ENCODE measurements at places on chromosomes 1 and 21. TPM values are rescaled to one million over a fixed set of nuclear protein-coding genes. Genes with fewer than 3 reads are reported as not detected.

Gene SNAP47
- total RNA-seq: 46.2 TPM

Gene FCGR1A
- total RNA-seq: not detected

DNA sequence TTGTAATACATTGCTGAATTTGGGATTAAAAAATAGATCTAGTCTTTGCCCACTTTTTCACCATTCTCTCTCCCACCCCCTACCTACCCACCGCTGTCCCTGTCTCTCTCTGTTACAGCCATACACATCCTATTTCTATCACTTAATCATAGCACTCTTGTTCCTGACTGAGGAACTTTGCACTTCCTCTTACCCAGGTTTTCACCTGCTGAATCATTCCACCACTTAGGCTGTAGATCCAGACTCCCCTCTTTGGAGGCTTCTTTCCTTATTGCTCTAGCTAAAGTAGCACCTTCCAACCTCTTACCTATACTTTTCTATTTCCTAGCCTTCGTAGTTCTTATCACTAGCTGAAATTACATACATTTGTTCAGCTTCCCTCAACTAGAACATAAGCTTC, 59.6 kb downstream of the ATP6V1G3 start:
- no peak for DNase-seq

DNA sequence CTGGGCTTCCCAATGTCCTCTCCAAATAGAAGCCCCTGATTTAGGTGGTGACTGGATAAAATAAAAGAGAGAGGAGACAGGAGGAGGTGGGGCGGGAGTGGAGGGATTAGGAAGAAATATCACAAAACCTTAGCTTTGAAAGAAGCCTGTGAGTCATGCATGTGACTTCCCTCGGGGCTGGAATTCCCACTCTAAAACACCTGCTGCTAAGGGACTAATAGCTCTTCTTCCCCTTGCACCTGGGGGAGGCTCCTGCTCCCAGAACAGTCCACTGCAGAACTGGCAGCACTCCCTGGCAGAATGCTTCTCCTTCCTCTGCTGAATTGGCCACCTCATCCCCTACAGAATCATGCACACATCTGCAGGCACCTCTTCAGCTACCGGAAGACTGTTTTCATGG, 207.2 kb downstream of the ATG4C start:
- no peak for DNase-seq

DNA sequence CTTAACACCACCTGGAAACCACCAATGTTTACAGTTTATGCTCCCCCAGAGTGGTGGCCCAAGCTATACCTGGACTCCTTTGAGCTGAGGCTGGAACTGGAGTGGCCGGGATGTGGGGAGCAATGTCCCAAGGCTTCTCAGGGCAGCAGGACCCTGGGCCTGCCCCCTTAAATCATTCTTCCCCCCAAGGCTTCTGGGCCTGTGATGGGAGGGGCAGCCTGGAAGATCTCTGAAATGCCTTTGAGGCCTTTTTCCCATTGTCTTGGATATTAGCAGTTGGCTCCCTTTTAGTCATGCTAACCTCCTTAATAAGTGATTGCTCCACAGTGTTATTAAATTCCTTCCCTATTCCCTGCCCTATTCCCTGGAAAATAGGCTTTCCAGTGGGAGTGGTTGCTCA, 185.8 kb downstream of the HS2ST1 start:
- DNase-seq: no peak

GRCh38 chr1:163036671-163037070, 32.5 kb upstream of the RGS4 start:
- DNase-seq: no peak

- no peak for DNase-seq
Measured at GRCh38 chr1:227712648-227713047, 22.5 kb downstream of the JMJD4 start.

DNA sequence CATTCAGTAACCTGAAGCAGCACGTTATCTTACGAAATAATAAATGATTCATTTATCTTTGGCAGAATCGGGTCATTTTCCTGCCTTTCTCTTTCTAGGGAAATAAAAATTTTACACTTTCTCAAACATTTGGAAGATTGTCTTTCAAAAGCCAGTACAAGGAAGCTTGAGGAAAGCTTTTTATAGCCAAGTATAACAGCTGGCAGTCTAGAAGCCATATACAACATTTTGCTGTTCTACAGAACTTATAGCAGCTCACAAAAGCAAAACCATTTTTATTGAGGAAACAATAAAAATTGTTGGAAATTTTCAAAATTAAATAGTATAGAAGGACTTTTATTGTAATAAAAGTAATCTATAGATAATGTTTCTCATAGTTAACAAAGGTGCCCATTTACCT, 448.6 kb downstream of the SMYD3 start:
- DNase-seq: no peak

GRCh38 chr1:89425056-89425455, 61.2 kb downstream of the GBP6 start:
- no peak for DNase-seq

- DNase-seq: no peak
Measured at GRCh38 chr1:23029337-23029736, 10.1 kb downstream of the KDM1A start.

Gene HTR6
- not detected for total RNA-seq

GRCh38 chr1:209866201-209866600, 38.4 kb downstream of the UTP25 start:
- DNase-seq: no peak

DNA sequence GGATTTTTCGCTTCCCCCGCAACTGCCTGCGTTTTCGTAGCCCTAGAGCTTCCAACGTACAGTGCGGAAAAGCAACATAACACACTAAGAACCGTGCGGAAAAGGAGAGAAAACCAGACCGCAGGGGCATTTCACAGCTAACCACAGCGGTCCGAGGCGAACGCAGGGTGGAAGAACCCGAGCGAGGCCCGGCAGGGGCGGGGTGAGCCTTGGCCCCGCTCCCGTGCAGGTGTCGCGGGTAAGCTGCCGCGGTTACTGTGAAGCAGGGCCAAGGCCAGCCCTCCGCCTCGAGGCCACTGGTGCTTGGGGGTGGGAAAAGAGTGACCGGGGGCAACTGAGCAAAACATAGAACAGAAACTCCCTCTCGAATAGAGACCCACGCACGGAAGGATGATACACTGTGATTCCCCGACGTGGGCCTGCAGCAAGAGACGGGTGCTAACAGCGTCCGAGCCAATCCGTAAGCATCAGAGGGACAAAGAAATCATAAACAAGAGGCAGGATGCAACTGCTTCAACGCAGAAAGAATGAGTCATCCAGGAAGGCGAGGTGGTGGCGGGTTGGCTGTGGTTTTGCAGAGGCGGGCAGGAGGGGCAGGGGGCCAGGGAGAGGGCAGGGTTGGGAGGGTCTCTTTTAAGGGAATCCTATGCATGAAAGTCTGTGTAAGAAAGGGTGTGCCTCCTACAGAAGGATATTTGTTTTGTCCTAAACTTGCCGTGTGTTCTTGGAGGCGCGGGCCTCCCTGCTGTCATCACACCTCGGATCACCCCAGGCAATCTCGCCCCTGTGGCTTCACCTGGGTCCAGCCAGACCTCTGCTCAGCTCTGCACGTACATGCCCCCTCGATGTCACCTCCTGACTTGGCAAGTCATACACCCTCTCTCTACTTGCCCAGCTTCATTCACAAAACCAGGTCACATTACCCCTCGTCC, 7.3 kb downstream of the GNG4 start:
- DNase-seq: peak; percentile 53

DNA sequence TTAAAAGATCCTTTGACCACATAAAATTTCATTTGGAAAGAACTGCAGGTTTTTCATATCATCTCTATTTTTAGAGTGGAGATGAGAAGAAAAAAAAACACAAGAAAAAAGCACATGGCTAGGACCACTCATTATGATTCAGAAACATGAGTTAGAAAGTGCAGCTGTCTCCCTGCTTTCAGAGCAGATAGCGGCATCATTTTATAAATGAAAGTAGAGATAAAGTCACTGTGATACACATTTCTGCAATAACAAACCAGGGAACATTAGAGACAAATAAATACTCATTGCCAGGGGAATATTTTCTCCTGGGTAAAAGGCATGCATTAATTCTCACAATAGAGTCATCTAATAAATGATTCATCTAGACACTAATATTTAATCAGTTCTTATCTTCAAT, 87.5 kb upstream of the PLPPR4 start:
- DNase-seq: no peak

GRCh38 chr1:229209386-229209785, 61.5 kb upstream of the RAB4A start:
- DNase-seq: no peak

DNA sequence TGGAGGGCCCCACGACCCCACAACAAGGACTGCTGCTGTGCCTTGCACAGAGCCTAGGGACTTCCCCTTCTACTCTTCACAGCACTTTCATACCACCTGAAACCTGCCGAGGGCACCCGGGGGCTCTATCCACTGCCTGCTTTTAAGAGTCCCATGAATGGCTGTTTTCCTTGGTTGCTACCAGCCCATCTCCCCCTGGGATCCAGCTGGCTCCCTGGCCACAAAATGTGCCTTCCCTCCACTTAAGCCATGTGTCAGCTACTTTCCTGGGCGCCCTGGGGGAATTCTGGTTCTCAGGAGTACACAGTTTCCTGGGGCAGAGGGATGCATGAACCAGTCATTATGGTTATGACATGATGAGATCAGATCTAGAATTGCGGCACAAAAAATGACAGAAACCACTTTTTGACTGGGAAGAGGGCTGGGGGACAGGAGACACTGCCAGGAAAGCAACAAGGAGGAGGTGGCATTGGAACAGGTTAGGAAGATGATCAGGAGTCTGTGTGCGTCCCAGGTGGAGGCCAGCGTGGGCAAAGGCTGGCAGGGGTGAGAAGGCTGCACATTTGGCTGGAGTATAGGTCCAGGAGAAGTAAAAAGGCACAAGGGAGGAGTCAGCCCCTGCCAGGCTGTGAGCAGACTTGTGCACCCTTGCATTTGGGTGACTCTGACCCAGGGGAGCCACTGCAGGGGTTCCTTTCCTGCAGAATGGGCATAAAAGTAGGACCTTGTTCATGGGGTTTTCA, 3.2 kb upstream of the TNFRSF8 start:
- no peak for DNase-seq

DNA sequence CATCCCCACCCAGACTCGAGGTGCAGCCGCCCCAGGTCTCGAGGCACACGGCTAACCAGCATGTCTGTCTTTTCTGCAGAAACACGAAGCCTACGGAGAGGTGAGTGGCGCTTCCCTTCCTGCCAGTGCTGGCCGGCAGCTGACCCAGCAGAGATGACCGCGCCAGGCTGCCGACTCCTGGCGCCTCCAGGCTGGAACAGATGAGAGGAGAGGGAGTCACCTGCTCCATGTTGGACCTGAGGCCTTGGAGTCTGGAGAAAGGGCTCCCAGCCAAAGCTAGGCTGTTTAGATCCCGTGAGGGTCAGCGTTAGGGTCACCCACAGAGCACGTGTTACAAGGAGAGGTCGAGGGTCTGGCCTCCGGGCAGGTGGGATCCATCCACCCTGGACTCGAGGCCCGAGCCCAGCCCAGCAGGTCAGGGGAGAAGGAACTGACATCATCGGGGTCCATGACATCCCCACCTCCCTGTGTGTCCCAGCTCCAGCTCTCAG, 14.9 kb downstream of the COL6A2 start:
- peak; percentile 63 for DNase-seq

Gene RC3H1
- total RNA-seq: 39.4 TPM
